Fibroblast of lung (primary cell): ENCODE measurements at places on chromosomes 1 and 21. TPM values are rescaled to one million over a fixed set of nuclear protein-coding genes. Genes with fewer than 3 reads are reported as not detected.

Gene WLS
- 269 and 290 TPM in 2 replicates for polyA plus RNA-seq

Gene NEGR1
- polyA plus RNA-seq: 9.4 and 10.6 TPM in 2 replicates

Gene TDRD10
- not detected in 2 replicates for polyA plus RNA-seq

Gene PTGFRN
- 0.72 and 7.5 TPM in 2 replicates for polyA plus RNA-seq

Gene PPIH
- polyA plus RNA-seq: 32.3 and 56.5 TPM in 2 replicates

Gene COL9A2
- 0.40 and 1.3 TPM in 2 replicates for polyA plus RNA-seq

Gene CTH
- 2.6 and 4.9 TPM in 2 replicates for polyA plus RNA-seq

Gene LY9
- not detected in 2 replicates for polyA plus RNA-seq

Gene FCER1G
- polyA plus RNA-seq: 0.21 and 0.85 TPM in 2 replicates

Gene AMY1C
- polyA plus RNA-seq: not detected in 2 replicates

Gene SELE
- not detected in 2 replicates for polyA plus RNA-seq

Gene PRAMEF33
- polyA plus RNA-seq: not detected in 2 replicates

Gene NECAP2
- polyA plus RNA-seq: 91.6 and 97.0 TPM in 2 replicates

Gene LEMD1
- polyA plus RNA-seq: not detected in 2 replicates
